ENCODE measurements at places on chromosomes 3 and 15. TPM values are rescaled to one million over a fixed set of nuclear protein-coding genes. Genes with fewer than 3 reads are reported as not detected.

- peak; percentile 58 for DNase-seq
Measured at GRCh38 chr15:78537266-78537905, 2.9 kb upstream of the PSMA4 start.

GRCh38 chr15:42721016-42721415 is 15.9 kb downstream of the CDAN1 start:
- DNase-seq, result no peak

- DNase-seq, result no peak
Measured at GRCh38 chr15:74789171-74789631, 7.3 kb downstream of the CSK start.

GRCh38 chr3:110856916-110857315 is 214.7 kb upstream of the NECTIN3 start:
- no peak for DNase-seq

- no peak for DNase-seq
Measured at GRCh38 chr15:80386151-80386550, 18.0 kb upstream of the ARNT2 start.

The SLC9C1 gene
- 0.50 TPM for polyA plus RNA-seq

DNA sequence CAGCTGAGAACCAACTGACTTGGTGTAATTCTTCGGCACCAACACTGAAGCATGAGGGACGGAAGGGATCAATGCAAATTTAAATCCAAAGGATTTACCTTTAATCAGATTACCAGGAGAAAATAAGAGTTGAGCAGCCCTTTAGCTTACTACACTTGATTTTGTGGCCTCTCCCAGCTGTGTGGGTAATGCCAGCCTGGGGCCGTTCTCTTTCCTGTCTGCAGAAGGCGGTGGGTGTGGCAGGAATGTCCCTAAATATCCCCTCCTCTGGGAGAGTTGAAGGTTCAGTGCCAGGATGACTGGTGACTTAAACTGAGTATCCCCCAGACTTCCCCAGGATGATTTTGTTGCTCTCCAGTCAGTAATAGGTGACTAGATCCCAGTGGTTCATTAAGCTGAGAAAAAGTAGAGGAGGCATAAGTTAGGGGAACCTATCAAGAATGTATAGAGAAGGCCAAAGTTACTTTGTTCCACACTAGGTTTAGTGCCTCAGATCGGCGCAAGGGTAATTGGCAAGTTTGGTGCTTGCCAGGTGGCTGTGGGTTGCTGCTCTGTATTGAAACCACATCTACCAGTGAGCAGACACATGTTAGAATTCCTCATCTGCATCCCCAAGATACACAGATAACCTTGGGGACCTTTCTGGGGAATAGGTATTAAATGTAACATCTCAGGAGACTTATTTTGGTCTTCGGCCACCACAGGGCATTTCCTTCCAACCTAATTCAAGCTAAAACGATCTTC is 23.1 kb downstream of the MAPKBP1 start:
- no peak for DNase-seq

All from muscle of back (tissue), 13 donors.